Dorsolateral prefrontal cortex (tissue), 122 donors: ENCODE measurements at places on chromosomes 6 and 20.

GRCh38 chr20:2307136-2307535 lies 11.3 kb downstream of the TGM3 start:
- no peak for DNase-seq

DNA sequence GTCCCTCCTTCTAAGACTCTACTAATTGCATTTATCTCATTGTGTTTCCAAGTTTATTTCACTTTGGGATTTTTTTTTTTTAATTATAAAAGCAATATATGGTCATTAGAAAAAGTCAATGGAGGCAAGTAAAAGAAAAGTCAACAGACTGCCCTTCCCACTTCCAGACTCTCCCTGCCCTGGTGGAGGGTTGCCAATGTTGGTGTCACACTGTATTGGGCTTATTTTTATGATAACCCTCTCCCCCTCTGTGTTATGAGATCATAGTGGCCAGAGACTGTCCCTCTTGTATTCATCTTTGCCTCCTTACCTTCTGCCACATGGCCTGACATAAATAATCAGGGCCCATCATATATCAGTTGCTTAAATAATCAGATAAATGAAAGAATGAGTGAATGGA lies 63.4 kb downstream of the LRRC1 start:
- no peak for DNase-seq

DNA sequence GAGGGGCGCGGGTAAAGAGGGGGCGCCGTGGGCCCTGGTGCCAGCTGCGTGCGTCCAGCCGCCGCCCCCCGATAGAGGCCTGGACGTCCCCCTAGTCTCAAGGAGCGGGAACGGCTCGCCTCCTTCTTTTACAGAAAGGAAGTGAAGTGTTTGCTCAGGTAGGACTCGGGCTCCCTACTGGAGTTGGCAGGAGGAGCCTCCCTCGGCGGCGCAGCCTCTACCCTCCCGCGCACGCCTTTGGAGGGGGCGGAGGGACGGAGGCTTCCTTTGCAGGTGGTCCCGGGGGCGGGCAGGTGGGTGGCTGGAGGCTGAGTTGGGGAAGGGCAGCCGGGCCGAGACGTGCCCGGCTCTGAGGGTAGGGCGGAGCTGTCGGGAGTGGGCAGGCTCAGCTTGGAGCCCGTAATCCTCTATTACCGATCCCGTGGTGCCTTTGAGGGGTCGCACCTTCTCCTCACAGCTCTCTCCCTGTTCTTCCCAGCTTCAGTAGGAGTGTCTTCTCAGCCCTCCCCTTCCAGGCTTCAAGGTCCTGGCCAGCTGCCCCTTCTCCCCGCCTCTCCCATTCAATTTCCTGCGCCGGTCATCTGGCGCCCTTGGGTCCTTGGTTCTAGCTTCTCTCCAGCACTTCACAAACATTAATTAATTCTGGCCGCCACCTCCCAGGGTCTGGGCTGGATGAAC lies 728 bp downstream of the ITPR3 start:
- no peak for DNase-seq

- DNase-seq: no peak
These were observed 43.4 kb downstream of the CLVS2 start for GRCh38 chr6:123039431-123039830.

GRCh38 chr6:45965792-45966191 lies 49.9 kb downstream of the CLIC5 start:
- DNase-seq: no peak

- DNase-seq: no peak
These were observed 123.5 kb downstream of the LMBRD1 start for GRCh38 chr6:69673298-69673697.
